Fibroblast of villous mesenchyme (primary cell): ENCODE measurements at places on chromosomes 16 and 17.

GRCh38 chr17:16428098-16428882, 12.9 kb downstream of the TRPV2 start:
- peak; percentile 77 for DNase-seq

GRCh38 chr16:80993307-80993706, 13.4 kb downstream of the CMC2 start:
- DNase-seq, result peak; percentile 89

DNA sequence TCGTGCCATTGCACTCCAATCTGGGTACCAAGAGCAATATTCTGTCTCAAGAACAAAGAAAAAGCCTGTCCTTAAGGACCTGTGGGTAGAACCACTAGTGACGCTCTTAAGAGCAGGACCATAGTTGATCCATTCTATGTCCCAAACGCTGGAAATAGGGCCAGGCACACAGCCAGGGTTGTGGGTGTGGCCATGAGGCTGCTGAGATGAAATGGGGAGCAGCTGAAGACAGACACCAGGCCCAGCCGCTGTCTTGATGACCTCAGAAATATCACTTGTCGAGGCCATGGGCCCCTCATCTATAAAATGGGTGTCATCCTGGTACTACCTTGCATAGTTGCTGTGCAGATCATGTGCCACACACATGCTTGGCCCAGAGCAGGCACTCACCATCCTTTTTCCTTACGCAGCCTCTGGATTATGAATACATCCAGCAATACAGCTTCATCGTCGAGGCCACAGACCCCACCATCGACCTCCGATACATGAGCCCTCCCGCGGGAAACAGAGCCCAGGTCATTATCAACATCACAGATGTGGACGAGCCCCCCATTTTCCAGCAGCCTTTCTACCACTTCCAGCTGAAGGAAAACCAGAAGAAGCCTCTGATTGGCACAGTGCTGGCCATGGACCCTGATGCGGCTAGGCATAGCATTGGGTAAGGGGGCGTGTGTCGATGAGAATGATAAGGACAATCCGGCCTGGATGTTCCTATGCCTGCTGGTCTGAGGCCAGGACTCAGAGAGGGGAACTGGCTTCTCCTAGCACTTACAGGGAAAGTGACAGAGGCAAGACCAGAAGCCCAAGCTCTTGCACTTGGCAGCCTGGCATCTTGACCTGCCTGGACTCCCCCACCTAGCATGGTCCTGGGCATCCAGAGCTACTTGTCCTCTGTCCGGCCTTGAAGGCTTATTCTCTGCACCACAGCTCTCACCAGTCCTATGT, 25.5 kb downstream of the CDH5 start:
- no peak for DNase-seq

DNA sequence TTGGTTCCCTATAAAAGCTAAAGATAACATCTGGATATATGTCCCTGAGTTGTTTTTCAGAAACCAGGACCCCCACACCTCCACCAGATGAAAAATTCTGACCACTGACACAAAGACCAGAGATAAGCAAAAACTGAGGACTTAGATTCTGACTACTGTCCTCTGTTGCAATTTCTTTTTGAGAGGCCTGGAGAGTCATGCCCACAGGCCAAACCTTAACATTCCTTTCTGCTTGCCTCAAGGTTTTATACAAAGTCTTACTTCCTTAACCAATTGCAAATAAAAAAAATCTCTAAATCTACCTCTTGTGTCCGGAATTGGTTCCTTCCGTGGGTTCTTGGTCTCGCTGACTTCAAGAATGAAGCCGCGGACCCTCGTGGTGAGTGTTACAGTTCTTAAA, 228.5 kb downstream of the ABCC12 start:
- DNase-seq, result peak; percentile 3

- no peak for DNase-seq
Observed at GRCh38 chr16:81548551-81548875, 103.9 kb downstream of the CMIP start.

- peak; percentile 73 for DNase-seq
Observed at GRCh38 chr16:11256661-11257130, 692 bp upstream of the SOCS1 start.

DNA sequence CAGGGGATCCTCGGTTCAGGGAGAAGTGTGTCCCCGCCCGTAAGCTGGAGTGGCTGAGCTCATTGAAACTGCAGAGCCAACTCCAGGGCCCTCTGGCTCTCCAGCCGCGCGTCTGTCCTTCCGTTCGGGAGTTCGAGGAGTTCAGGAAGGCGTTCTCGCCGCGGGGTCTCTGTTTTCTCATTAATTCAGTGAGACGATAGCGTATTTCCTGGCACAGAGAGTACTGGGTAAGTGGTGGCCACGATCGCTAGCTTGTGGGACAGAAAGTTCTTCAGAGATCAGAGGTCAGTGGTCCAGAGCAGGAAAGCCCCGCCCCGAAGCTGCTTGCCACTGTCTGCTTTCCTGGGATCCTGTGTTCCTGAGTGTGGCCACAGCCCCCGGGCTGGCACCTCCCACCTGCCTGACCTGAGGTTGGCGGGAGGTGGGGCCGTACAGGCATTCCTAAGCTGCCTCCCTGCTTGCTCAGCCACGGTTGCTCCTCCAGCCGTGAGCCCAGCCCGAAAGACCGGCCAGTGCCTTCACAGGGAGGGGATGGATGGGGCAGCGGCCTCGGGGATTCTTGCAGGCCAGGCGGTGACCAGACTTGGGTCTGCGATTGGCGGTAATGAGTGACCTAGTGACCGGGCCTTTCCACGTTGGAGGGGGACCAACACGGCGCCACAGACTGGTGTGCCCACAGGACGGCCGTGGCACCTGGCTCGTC, 8.9 kb downstream of the BAIAP2 start:
- DNase-seq, result no peak
